Common myeloid progenitor, CD34-positive (primary cell): ENCODE measurements at places on chromosomes 7 and 10.

GRCh38 chr10:103839872-103840739 is 15.3 kb downstream of the SH3PXD2A start:
- no peak for DNase-seq

- DNase-seq = no peak
Observed at GRCh38 chr10:21705142-21705827, 171.3 kb downstream of the MLLT10 start.

- DNase-seq = peak; percentile 71
Observed at GRCh38 chr10:70592746-70593512, 9.6 kb downstream of the PRF1 start.

DNA sequence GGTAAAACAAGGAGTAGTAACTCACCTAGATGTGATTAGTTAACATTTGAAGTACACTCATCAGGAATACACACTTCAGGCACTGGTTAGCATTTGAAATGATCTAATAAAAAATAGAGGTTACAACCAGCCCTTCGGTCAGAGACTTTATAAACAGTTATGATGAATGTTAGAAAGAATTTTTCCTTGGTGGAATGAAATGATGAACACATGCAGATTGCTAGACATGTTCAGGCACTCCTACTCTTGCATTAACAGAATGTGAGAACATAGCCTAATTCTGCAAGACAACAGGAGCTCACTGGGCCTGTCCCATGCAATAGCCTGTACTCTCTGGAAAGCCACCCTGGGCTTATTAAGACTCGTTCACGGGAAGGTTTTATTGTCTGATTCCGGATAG is 47.3 kb upstream of the TECTB start:
- no peak for DNase-seq

DNA sequence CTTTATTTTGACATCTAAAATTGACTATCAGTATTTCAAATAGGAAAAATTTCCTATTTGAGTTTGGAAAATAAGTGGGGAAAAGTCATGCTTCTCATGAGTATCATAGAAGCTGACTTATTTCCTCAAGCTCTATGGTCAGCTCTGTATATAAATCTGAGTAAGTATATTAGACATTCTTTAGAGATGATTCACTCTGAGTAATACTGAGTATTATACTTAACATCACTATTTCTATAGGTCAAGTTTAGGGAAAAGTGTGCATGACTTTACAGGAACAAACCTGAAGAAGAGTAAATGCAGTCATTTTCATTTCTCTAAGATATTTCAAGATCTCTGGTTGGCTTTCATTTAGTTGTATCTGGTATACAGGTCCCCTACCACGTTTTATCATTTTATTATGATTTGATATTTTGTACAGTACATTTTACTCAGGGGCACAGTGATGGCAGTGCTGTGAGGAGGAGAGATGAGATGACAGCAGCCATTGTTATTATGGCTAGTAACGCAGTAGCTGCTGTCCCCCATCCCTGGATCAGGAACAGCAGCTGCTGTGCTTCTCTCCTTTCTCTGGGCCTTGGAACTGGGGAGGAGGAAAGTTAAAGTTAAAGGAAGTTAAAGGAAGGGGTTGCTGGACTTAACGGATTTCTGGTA is 15.2 kb downstream of the SND1 start:
- no peak for DNase-seq

DNA sequence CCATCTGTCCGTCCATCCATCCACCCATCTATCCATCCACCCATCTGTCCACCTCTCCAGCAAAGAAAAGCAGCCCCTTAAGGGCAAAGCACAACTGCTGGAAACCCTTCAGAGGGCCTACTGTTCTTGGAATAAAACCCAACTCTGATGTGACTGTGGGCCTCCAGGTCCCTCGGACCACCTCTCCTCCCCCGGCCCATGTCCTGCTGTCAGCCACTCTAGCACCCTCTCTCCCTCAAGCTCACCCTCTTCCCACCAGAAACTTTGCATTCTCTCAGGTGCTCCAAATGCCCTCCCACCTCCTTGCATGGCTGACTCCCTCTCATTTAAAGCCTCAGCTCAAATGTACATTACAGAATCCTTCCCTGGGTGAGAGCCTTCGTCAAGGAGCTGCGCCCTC is 110.3 kb downstream of the ARHGAP22 start:
- DNase-seq = no peak

DNA sequence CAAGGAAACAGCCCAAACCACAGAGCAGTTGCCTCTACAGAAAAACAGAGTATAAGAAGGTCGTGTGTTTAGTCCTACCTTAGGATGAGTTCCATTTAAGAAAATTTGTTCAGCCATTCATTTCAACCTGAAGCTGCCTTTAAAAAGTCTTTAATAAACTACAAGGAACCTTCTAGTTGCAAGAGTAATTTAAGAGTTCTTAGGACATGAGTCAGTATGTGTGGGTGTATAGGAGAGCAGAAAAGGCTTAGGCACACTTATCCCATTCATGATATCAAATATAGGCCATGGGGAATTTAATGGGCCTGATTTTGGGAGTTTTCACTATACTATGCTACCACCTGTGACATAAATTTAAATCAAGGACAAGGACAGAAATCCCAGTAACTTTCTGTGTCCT is 496.8 kb downstream of the TFEC start:
- DNase-seq = no peak

GRCh38 chr7:35286422-35286821 is 32.5 kb upstream of the TBX20 start:
- DNase-seq = no peak

- no peak for DNase-seq
Observed at GRCh38 chr7:38743899-38744298, 112.7 kb upstream of the AMPH start.

DNA sequence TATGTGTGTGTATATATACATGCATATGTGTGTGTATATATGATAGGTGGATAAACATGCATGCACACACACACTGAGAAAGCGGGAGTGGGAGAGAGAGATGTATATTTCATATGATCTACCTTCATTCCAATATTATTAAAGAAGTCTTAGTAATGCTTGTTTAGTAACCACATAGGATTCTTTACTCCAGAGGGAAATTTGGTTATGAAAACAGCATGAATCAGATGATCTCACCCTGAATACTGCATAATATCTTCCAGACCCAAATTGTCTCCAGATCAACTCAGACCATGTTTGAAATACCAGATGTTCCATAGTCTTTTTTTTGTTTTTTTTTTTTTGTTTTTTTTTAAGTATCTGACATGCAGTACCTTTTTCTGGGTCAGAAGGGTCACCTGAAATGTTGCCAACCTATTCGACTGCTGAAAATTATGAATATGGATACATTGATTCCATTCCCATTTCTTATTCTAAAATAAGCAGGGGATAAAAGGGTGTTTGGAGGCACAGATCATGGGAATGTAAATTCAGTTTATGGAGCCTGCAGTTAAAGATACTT is 17.4 kb downstream of the TES start:
- no peak for DNase-seq

- DNase-seq = no peak
Observed at GRCh38 chr10:18665815-18666558, 6.8 kb downstream of the ARL5B start.

GRCh38 chr10:34808801-34809745 is 6.0 kb downstream of the PARD3 start:
- peak; percentile 38 for DNase-seq

DNA sequence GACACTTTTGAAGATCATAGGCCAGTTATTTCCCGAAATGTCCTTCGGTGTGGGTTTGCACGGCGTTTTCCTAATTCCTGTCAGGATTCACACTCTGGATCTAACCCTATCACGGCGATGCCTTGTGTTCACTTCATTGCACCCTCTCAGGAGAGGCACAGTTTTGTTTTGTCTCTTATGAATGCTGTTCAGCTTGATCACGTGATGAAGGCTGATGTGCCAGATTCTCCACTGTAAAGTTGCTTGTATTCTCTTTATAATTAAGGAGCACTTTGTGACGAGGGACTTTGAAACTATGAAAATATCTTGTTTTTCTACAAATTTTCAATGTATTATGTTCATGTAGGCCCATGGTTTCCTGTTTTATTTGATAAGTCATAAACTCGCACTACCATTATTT is 568.1 kb downstream of the ACTR3B start:
- no peak for DNase-seq

DNA sequence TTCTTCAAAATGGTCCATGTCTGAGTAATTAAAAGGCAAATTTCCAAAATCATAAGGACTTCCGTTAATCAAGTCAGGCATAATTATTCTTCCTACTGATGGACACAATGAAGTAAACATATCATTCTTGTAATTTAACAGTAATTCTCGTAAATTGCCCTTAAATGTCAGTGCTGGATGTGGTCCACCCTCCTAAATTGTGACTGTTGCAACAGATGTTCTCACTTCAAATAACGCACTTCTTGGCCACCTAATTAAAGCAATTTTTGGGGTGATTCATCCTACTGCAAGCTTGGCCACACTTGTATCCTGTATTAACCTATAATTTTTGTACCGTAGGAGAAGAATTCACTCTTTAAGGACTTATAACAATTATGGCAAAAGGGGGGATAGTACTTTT is 1.9 kb downstream of the COL1A2 start:
- no peak for DNase-seq

DNA sequence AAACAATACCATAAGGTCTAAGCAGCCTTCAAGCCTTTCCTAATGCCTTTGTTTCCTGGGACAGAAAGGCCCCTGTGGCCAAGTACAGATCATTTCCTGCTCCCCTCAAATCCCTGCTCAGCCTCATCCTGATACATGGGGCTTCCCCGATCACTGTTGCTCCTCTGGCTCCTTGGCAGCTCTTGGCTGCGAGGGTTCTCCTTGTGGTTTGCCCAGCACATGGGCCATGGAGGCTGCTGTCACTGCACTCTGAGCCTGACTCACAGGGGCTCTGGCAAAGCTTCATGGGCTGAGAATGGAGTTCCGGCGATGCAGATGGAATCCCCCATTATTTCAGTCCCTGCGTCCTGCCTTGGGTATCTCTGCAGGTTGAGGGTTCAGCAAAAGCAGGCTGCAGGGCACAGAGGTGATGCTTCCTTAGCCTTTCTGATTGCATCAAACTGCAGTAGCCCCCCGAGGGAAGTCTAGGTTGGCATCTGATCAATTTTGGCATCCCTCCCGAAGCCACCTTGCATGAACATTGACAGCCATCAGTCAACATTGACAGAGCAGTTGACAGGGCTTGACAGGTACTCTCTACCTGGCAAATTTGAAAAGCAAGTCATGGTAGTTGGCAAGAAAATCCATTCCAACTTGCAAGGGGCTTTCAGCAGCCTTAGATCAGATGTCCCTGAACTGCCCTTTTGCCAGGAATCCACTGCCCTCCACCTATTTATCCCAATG is 168.6 kb downstream of the GFRA1 start:
- no peak for DNase-seq

- peak; percentile 80 for DNase-seq
Observed at GRCh38 chr10:94361171-94361794, 1.5 kb downstream of the NOC3L start.

DNA sequence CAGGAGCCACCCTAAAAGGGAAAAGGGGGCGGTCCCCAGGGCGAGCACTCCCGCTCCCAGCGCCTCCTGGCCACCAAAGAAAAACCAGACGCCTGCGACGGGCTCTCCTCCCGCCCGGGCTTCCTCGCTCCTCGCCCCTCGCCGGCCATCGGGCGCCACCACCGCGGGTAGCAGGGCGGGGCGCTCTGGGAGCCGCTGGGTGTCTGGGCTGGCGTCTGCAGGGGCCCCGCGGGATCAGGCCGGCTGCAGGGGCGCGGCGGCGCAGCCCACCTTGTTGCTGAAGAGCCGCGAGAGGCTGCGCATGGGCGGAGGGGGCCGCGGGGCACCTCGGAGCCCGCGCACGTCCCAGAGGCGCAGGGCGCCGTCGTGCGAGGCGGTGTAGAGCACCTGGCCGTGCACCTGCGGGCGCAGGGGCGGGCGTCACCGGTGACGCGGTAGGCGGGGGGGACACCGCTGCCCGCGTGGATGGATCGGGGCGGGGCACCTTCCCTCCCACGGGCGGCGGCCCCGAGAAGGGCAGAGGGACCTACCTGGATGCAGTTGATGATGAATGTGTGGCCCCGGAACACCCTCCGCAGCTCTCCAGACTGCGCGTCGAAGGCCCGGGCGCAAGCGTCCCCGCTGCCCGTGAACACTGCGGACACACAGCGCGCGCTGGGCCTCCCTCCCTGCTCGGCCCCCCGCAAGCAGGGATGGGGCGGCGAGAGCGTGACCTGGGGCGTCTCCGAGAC is 28.3 kb downstream of the WDR86 start:
- DNase-seq = peak; percentile 49

DNA sequence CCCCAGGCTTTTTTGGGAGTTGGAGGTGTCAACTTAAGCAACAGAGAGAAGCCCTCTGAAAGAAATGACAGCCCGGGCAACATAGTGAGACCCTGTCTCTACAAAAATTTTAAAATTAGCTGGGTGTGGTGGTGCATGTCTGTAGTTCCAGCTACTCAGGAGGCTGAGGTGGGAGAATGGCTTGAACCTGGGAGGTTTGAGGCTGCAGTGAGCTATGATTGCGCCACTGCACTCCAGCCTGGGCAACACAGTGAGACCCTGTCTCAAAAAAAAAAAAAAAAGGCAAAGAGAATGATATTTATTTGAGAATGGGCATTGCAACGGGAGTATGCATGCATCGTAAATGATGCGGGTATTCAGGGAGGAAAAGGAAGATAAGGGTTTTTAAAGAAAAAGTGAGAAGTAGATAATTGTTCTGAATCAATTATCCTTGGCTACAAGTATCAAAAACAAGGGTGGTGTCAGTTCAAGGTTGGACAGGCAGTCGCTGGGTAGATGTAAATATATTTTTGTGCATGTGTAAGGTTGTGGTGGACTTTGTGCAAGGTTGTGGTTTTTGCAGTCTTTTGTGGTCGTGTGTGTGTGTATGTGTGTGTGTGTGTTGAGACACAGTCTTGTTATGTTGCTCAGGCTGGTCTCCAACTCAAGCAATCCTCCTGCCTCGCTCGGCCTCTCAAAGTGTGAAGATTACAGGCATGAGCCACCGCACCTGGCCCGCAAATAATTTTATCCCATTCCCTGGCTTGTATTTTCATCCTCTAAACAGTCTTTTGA is 65.6 kb downstream of the COL26A1 start:
- peak; percentile 21 for DNase-seq

DNA sequence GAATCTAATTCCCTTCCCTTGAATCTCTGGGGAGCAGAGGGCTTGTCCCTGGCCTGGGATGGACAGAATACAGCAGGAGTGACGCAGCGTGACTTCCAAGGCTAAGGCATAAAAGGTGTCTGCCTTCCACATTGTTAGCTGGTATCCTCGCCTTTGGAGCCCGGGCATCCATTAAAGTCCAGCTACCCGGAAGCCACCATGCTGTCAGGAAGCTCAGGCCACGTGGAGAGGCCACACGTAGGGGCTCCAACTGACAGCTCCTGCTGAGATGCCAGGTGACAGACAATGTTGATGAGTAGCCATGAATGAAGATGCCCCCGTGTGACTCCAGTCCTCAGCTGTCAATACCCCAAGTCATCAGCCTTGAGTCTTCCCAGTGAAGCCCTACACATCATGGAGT is 99.9 kb downstream of the OAT start:
- no peak for DNase-seq

DNA sequence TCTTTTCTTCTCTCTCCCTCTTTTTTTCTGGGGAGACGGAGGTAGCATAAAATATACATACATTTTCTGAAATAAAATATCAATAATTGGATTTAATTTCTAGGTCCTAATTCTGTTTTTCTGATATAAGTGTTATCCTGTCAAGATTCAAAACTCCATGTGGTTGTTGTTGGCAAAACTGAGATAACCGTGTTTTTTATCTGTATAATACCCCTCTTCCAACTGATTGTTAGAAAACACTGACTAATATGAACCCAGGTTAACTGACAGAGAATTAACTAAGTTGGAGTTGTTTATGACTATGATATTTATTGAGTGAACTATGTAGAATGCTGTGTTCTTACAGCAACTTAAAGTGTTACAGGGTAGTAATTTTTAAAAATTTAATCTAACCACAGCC is 236.5 kb upstream of the KAT6B start:
- no peak for DNase-seq

- no peak for DNase-seq
Observed at GRCh38 chr7:6654842-6655610, 17.9 kb downstream of the ZNF316 start.
